ENCODE measurements at places on chromosomes 12 and 14.

GRCh38 chr12:11067514-11067913, 5.4 kb upstream of the TAS2R46 start:
- no peak for DNase-seq

DNA sequence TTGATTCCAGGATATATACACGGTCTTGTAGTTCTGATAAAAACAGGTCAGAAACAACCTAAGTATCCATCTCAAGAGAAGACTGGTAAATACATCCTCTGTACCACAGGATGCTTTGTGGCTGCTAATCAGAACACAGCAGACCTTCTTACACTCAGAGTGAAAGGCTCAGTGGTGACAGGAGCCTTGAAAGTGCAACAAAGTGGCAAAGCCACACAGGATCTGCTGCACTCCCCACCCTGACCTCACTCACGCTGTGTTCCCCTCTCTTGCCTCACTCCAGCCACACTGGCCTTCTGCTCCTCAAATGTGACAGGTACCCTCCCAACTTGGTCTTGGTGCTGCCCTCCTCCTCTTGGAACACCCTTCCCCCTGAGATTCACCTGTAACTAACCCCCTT, 98.1 kb upstream of the GRIP1 start:
- no peak for DNase-seq

- DNase-seq = no peak
Observed at GRCh38 chr14:74965486-74966153, 10.2 kb upstream of the PGF start.

GRCh38 chr12:106113824-106114446, 24.8 kb downstream of the NUAK1 start:
- DNase-seq = no peak

- no peak for DNase-seq
Observed at GRCh38 chr14:61101803-61102548, 120.9 kb downstream of the SLC38A6 start.

DNA sequence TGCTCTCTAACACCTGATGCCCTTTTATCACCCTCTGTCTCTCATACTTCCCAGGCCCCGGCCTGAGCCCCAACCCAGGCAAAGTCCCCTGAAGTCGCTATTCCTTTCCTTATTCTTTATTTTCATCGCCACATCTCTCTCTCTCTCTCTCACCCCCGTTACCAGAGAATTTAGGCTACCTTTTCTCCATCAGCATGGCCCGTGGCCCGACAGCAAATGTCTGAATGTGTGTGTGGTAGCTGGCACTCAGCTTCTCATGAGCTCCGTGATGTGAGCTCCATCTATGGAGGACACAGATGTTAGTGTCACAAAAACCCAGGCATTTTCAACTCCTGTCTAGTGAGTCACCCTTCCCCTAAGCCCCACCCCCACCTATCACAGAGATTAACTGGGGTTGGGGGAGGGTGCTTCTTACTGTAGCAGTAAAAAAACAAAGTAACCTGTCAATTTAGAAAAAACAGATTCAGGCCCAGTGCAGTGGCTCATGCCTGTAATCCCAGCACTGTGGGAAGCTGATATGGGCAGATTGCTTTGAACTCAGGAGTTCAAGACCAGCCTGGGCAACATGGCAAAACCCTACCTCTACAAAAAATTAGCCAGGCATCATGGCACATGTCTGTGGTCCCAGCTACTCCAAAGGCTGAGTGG, 53.8 kb downstream of the VCPKMT start:
- DNase-seq = no peak

GRCh38 chr12:113069149-113069548, 12.6 kb downstream of the DTX1 start:
- DNase-seq = no peak

DNA sequence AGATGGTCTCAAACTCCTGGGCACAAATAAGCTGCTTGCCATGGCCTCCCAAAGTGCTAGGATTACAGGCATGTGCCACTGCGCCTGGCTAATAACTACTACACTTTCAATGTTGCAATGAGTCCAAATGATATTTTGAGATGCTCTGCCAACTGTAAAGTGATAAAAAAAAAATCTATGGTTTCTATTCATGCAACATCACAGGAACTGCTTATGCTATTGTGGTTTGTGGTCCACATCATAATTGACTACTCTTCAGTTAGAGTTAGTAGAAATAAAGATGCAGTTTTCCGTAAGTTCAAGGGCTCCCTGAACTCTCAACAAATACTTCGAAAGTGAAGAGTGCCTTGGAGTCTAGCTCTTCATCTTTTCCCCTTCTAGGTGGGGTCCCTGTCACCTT, 239.4 kb downstream of the C12orf75 start:
- no peak for DNase-seq

GRCh38 chr12:94898388-94898787, 105.1 kb downstream of the NDUFA12 start:
- no peak for DNase-seq

DNA sequence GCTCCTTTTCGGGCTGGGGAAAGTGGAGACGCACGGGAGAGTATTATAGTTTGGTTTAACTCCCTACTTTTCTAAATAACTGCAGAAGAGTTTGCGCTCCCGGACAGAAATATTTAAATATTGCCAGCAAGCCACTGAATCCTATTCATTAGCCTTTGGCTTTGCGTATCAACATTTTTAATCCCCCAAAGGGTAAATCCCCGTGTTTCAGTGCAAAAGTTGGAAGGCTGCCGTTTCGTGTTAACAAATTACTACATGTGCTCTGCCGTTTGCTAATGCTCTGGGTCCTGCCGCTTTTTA, 372 bp upstream of the DPF3 start:
- DNase-seq = no peak

GRCh38 chr12:85693093-85693665, 143.0 kb downstream of the RASSF9 start:
- no peak for DNase-seq

GRCh38 chr12:78721906-78722305, 142.7 kb upstream of the SYT1 start:
- DNase-seq = no peak

DNA sequence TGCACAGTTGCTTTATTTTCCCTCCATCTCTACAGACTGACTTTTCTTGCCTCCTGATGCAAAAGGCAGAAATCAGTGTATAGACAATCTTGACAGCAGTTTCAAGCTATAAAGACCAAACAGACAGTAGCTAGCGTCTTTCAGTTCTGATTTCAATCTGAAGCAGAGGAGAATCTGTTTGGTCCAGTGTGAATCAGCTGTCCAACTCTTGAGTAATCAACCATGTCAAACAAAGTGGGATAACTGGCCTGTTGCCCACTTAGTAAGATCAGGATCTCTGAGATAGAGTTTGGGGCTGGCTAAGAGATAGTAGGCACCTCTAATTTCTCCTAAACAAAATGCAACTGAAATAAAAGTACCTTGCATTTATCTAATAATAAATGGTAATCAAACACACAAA, 797.4 kb upstream of the FBXO33 start:
- no peak for DNase-seq

DNA sequence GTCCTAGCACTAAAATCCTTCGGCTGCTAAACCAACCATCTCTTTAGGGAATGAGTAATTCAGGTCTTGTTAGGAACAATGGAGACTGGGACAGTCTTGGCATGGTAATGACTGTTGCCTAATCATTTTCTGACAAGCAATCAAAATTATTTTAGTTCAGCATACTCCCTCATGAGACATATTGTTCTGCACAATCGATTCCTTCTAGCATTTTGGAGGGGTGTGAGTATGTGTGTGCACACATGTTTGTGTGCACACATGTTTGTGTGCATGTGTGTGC, 2.1 kb upstream of the KRT1 start:
- DNase-seq = no peak

DNA sequence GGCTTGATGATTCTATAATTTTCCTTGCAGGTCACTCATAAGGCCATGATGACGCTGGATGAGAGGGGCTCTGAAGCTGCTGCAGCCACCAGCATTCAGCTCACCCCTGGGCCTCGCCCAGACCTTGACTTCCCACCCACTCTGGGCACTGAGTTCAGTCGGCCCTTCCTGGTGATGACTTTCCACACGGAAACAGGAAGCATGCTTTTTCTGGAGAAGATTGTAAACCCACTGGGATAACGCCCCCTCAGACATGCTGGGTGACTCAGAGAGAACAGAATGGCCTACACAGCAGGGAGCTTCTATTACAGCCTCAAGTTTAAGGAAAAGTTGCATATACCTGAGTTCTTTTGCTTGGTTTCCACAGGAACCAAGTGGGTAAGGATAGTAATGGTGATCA, 34.3 kb downstream of the SERPINA3 start:
- DNase-seq = no peak

- DNase-seq = no peak
Observed at GRCh38 chr12:56769868-56770267, 6.7 kb downstream of the HSD17B6 start.

DNA sequence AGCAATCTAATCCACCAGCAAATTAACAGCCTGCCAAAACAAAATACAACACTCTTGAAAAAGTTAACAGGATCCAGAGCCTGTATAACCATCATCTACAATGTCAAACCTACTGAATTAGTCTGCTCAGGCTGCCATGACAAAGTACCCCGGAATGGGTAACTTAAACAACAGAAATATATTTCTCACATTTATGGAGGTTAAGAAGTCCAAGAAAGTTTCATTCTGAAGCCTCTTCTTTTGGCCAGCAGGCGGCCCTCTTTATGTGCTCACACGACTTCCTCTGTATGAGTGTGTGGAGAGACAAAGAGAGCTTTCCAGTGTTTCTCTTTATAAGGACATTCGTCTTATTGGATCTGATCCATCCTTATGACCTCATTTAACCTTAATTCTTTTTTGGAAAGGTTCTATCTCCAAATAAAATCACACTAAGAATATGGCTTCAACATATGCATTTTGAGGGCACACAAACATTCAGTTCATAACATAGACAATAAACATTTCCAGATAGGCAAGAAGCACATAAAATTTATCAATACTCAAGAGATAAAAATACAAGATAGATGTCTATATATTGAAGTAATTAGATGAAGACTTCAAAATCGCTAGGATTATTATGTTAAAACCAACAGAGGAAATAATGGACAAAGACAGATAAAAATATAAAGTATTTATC, 5.9 kb upstream of the RERG start:
- DNase-seq = no peak

GRCh38 chr14:70515811-70516210, 19.0 kb downstream of the ADAM20 start:
- DNase-seq = no peak

DNA sequence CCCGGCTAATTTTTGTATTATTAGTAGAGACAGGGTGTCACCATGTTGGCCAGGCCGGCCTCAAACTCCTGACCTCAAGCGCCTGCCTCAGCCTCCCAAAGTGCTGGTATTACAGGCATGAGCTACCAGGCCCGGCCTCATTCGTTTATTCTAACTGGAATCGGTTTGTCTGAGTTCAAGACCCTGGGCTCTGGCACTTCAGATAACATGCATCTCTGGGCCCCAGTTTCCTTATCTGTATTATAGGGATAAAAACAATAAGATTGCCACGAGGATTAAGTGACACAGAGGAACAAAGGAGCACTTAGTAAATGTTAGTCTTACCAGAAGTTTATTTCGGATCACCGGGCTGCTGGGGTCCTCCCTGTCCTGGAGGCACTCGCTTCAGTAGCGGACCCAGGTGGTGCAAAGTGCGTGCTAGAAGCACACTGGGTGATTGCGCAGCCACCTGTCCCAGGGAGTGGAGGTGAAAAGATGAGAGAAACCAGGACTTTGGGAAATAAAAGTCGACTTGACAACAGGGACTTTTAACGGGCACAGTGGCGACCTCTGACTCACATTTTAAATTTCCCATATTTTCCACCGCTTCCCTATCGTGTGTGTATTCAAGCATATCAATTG, 37.5 kb downstream of the ACACB start:
- no peak for DNase-seq

GRCh38 chr12:16421806-16422205, 74.4 kb downstream of the MGST1 start:
- DNase-seq = no peak

DNA sequence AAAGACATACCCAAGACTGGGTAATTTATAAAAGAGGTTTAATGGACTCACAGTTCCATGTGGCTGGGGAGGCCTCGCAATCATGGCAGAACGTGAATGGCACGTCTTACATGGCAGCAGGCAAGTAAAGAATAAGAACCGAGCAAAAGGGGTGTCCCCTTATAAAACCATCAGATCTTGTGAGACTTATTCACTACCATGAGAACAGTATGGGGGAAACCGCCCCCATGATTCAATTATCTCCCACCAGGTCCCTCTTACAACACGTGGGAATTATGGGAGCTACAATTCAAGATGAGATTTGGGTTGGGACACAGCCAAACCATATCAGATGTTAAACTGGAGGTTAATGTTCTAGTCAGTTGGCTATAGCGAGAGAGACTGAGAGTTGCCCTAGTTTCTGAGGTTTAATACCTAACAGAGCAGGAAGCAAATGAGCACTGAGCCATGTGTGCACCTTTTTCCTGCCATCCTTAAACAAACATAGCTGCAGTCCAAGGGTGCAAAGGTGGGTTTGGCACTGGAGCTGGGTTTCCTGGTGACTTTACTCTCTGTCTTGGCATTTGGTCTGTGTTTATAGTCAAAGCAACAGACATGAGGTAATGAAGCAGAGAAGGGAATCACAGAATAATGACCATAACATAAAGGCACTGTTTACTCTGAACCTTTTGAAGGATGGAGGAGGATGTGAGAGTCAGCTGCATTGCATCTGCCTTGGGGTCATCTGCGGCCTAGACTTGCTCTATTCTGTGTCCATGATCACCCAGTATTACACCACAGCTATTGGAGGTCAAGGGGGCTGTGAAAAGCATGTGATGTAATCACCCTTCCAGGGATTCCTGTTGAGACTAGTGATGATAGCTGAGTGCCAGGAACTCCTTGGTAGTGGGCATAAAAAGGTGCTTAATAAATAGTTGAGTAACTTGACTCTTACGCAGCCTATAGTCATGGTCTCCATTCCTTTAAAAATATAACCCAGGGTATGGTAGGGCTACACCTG, 83.6 kb upstream of the USP44 start:
- DNase-seq = no peak

GRCh38 chr12:109685574-109686447, 27.8 kb upstream of the FAM222A start:
- DNase-seq = no peak

- DNase-seq = no peak
Observed at GRCh38 chr14:56659378-56659777, 79.8 kb downstream of the TMEM260 start.

DNA sequence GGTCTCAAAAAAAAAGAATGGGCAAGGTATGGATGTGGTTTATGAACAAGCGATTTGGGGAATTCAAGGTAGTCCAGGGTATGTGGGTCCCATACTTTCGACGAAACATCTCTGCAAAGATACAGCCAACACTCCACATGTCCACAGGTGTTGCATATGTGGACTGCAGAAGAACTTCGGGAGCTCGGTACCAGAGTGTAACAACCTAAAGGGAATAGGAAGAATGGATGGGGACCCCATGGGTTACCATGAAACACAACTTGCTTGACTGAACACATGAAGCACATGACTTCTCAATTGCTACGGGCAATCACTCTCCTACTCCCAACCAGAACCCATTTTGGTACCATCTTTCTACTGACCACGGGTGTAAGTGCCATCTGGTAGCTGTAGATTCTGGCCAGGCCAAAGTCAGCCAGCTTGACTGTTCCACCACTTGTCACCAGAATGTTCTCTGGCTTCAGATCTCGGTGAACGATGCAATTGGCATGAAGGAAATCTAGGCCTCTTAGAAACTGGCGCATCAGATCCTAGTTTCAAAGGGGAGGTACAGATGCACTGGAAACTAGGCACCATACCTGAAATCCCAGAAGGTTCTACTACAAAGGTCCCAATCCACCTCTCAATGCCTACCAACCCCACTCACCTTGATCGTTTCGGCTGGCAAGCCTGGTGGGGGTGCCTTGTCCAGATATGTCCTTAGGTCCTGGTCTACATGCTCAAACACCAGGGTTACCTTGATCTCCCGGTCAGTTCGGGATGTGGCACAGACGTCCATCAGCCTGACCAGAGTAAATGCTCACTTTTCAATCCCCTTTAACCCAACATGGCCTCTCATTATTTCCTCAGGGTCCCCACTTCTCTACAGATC, 1.3 kb downstream of the CDK4 start:
- DNase-seq = no peak

Data from NCI-H510A (cell line).